Fibroblast of skin of left quadriceps (primary cell): ENCODE measurements at places on chromosomes 11 and 22.

GRCh38 chr11:87136236-87136635 is 98.5 kb downstream of the TMEM135 start:
- DNase-seq: no peak

DNA sequence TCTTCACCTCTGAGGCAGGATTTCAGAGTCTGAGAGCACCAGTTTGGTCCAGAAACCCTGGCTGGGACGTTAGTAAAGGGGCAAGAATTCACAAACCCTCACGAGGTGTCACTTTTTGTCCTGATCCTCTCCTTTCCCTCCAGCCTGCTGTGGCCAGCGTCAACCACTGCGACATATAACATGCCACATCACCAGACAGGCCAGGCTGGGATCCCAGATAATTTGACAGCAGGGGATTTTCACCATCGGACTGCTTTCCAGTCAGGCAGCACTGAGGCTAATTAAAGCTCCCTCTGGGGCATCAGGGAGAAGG is 36.8 kb upstream of the RBFOX2 start:
- DNase-seq: no peak

- DNase-seq: no peak
These were observed 1.1 kb downstream of the TBCEL start for GRCh38 chr11:121024989-121025388.

DNA sequence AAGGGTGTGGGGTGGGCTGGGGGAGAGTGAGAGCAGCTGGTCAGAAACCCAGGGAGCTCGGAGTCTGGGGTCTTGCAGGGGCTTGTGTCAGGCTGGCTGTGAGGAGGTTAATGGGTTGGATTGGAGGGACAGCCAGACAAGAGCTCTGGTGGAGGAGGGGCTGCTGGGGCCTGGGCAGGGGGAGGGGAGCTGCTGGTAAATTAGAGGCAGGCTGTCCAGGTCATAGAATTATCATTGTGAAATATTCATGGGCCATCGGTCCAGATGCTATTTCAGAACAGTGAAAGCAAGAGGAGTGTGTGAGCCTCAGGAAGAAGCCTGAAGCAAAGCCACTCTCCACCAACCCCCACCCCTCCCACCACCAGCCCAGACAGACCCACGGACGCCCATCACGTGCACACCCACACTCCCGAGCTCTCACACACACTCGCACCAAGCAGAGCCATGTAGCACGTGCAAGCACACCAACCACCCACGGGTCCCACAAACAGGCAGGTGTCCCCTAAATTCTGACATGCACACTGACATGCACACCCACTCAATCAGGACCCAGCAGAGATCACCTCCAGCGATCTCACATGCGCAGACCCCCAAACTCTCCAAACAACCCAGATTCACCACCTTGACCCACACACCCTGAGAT is 18.8 kb downstream of the RTN4RL2 start:
- no peak for DNase-seq

- DNase-seq: no peak
These were observed 13.2 kb upstream of the SCGB1D1 start for GRCh38 chr11:62176766-62177165.

DNA sequence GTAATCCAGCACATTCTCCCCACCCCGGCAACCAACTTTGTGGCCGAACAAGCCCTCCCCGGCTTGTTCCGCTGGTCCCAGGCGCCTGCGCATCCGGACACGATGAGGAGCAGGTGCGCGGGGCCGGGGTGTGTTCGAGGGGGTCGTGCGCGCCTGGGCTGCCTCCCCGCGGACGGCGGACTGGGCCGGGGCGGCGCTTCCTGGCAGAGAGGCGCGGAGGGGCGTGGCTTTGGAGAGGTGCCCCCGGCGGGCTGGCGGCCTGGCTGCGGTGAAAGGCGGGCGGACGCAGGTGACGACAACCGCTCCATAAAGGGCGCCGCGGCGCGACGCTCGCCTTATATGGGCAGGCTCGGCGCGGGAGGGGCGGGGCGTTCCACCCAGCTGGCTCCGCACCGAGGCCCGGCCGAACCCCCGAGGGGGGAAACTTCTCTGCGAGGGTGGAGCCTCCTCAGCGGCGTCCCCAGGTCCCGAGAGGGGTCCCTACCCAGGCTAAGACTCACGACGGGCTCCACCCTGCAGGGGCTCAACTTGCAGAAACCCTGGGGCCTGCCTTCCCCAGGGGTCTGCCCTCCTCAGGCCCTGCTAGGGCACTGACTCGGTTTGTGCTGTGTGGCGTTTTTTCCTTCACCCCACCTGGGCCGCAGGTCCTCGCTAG is 26.4 kb downstream of the TXN2 start:
- DNase-seq: peak; percentile 72

- no peak for DNase-seq
These were observed 45.4 kb upstream of the ATXN10 start for GRCh38 chr22:45626198-45626651.

GRCh38 chr11:33636104-33636503 is 64.5 kb downstream of the C11orf91 start:
- no peak for DNase-seq

DNA sequence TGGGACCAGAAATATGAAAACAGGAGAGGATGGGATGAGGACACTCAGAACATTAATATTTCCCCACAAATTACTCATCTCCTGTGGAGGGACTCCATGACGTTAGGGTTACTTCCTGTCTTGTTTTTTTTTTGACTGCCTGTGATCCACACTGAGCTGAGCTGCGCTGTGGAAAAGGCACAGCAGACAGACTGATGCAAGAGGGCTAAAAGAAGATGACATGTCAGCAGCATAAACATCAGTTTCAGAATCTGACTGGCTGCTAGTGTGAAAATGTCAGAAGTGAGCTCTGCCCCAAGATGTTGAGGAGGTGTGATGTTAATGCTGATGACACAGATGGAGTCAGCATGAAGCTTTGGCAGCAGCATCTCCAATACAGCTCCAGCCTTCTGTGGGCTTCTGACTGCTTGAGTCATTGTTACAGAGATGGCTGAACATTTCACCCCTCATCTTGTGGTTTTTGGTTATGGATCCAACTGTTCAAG is 286.8 kb downstream of the BLID start:
- DNase-seq: peak; percentile 99

DNA sequence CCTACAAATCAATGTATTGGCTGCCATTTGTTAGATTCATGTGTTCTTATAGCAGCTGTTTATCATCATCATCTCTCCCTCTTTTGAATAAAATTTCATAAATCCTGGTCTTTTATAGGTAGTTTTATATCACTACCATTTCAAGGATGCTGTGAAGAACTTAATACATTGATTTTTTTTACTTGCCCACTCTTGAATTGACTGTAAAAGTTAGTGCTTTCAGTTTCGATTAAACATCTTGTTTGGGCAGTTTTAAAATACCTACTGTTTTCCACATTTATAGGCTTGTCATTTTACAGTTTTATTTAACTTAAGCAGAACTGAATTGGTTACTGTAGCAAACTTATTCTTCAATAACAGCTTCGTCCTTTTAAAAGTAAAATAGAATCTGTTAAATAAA is 59.5 kb downstream of the TTC17 start:
- DNase-seq: no peak

DNA sequence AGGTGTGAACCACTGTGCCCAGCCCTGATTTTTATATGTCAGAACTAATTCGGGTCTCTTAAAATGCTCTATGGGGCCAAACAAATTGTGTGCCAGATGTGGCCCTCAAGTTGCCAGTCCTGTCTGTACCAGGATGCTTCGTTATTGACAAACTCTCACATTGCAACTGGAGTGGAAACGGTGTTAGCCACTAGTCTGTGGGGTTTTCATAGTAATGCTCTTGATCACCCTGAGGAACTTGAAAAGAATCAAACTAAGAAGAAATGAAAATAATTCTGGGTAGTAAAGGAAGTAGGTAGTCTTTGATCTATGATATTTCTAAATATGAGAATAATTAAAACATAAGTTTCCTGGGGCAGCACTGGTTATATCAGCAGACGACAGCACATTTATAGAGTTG is 67.3 kb upstream of the ADSL start:
- no peak for DNase-seq

GRCh38 chr11:120208777-120209176 is 2.1 kb upstream of the OAF start:
- DNase-seq: no peak

GRCh38 chr11:105297463-105297862 is 157.9 kb upstream of the CARD18 start:
- peak; percentile 26 for DNase-seq

DNA sequence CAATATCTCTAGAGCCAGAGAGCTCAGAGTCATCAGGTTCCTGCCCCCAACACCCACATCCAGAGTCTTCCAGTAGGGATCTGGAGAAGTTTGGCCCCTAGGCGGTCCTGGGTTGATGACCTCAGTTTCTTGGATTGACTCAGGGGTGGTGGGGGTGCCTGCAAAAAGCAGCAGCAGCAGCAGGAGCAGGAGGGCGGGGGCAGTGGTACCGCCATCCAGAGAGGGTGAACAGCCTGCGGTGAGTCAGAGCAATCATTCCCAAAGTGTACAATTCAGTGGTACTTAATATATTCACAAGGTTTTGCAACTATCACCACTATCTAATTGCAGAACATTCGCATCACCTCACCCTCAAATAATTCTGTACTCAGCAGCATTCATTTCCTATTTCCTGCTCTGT is 9.9 kb upstream of the SEC14L3 start:
- DNase-seq: no peak

DNA sequence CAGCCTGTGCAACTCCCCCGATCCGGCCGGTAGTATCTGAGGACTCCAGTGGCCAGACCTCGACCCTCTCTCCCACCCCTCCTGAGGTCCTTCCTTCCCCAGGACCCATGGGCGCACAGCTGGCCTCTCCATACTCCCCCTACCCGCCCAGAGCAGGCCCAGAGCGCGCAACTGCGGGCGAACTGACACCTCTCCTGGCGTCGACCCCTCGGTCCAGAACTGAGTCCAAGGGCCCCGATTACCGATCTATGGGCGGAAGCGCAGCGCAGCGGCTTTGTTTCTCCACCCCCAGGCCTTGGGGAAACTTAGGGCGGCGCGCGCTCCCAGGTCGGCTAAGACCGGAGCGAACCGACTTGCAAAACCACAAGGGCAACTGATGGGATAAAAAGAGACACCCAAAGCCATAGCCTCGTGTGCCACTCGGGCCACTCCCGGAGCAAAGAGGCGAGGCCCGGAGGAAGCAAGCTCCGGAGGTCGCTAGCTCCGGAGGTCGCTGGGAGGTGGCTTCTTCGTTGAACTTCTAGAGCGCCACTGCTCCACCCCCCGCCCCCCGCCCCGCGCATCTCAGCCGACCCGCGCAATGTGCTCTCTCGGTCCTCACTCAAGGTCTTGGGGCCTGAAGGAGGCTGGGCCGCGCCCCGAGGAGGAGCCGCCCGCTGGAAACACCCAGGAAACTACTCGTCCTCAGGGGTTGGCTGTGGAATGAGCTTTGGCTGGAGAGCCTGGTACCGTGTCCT is 9.8 kb upstream of the ALX4 start:
- DNase-seq: no peak

GRCh38 chr22:26785932-26786331 is 128.5 kb downstream of the MIAT start:
- DNase-seq: no peak

GRCh38 chr11:9762531-9762930 is 98.7 kb downstream of the SWAP70 start:
- DNase-seq: no peak

GRCh38 chr11:80343436-80343835 is 902.6 kb upstream of the TENM4 start:
- DNase-seq: no peak

DNA sequence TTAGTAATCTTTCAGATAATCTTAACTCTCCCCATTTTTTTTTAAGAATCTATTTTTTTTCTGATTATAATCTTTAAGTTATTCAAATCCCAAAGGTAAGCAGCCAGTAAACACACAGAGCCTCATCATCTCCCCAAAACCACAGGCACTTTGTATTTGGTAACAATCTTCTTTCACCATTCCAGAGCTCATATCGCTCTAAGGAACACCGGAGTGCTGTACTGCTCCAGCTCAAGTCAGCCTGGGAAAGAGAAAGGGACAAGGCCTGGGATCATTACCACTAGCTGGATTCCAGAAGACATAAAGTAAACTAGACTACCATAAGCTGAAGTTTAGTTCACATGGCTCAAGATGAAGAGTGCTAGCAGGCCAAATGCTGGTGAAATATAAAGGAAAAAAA is 73.0 kb upstream of the APOA1 start:
- DNase-seq: no peak

- DNase-seq: no peak
These were observed 20.7 kb upstream of the SUSD2 start for GRCh38 chr22:24160546-24160945.

DNA sequence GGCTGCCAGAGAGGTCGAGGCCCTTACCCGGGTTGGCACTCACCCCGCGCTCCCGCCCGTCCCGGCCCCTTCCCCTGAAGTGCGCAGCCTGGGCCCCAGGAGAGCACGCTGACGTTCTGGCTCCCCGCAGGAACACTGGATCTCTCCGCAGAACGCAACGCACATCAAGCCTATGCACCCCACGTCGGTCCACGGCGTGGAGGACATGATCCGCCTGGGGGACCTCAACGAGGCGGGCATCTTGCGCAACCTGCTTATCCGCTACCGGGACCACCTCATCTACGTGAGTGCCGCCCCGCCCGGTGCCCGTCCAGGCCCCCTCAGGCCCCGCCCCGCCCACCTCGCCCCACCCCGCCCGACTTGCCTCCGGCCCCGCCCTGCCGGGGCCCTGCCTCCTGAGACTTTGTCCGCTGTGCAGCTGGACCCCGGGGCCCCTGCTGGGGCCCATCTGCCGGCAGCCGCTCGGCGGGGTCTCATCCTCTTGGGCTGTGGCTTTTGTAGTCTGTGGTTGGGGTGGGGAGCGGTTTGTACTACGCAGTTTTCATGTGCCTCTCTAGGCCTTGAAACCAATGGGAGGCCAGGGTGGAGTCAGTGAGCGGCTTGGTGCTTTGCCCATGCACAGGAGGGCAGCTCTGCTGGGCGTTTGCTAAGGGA is 19.7 kb downstream of the MYO7A start:
- DNase-seq: no peak
